Fibroblast of skin of back (primary cell): ENCODE measurements at places on chromosomes 7 and 10.

GRCh38 chr7:149261316-149261828 lies 624 bp upstream of the ZNF783 start:
- peak; percentile 61 for DNase-seq

DNA sequence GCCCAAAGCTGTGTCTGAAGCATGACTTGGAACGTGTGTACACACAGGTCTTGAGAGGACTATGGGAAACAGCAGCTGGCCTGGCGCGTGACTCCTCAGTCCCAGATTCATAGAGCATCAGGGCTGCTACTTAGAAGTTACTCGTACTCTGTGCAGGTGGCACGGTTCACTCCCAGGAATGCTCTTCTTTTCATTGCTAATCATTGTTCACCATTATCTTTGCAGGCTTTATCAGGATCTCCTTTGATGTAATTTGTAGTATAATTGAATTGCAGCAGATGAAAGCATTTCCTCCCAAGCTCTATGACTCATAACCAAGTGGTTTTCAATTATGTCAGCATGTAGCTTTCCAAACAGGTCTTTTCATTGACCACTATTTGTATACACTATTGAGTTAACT lies 938.9 kb downstream of the NRG3 start:
- DNase-seq = no peak

- DNase-seq = no peak
These were observed 99.6 kb downstream of the CARD11 start for GRCh38 chr7:2943851-2944601.

DNA sequence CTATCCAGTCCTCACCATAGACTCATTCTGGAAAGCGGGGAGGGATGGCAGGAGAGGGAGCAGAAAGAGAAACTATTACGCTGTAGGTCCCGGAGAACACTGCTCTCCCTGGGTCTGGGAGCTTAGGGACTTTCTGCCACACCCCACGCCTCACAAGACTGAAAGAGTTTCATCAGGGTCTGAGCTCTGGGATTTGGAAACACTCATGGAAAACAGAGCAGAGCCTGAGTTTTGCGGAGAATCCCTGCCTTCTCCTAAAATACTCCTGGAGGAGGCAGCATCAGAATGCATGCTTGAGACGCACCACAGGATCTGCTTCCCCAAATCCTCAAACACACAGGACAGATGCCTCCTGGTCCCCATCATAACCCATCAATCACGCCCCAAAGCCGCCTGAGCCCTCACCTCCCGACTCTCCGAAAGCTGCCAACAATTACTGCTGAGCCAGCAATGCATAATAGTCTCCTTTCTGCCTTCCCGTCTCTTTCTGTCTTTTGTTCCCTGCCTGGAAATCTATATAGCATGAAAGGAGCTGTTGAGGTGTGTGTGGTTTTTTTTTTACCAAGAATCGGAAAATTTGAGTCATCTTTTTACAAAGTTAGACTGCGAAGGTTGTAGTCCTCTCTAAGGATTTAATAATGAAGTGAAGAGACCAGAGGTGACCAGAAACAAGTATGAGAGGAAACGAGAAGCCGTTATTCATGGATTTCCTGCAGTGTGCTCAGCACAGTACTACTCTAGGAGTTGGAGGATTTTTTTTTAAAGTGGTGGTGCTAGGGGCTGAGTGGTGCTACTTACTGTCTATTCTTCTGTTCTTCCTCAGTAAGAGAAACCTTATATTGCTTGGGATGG lies 37.7 kb downstream of the ASB13 start:
- DNase-seq = peak; percentile 51

- DNase-seq = no peak
These were observed 156.3 kb upstream of the WNT16 start for GRCh38 chr7:121172484-121172883.

- peak; percentile 18 for DNase-seq
These were observed 109.9 kb downstream of the ATXN7L1 start for GRCh38 chr7:105766421-105767073.

DNA sequence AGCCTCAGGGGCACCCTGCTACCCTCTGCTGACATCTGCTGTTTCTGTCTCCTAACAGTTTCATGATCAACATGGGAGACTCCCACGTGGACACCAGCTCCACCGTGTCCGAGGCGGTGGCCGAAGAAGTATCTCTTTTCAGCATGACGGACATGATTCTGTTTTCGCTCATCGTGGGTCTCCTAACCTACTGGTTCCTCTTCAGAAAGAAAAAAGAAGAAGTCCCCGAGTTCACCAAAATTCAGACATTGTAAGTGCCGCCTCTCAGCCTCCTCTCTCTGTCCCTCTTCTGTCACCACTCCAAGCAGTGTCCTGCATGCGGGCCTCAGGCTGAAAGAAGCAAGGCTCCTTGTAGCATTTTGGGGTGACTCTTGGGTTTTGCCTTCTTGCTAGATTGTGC lies 39.0 kb downstream of the POR start:
- no peak for DNase-seq

DNA sequence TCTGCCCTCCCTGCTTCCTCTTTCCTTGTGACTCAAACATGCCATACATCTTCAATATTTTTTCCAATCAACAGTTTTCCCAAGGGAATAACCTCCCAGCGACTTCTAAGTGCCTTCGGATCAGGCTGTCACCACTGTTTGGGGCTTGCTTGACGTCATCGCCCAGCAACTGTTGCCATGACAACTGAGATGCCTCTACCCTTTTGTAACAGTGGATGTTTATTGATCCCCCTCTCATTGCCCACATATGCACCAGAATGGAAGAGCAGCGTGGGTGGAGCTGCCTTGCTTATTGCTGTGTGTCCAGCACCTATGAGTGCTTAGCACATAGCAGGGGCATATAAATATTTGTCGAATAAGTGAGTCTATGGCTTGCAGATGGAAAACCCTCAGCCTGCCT lies 14.4 kb downstream of the FFAR4 start:
- DNase-seq = peak; percentile 55

- DNase-seq = no peak
These were observed 127.6 kb upstream of the CALN1 start for GRCh38 chr7:72539702-72540101.
